Skin of body (tissue), 3 donors: ENCODE measurements at places on chromosomes 3 and 15. TPM values are rescaled to one million over a fixed set of nuclear protein-coding genes. Genes with fewer than 3 reads are reported as not detected.

Gene MME
- 55.5 TPM for total RNA-seq

Gene KBTBD12
- total RNA-seq = 3.1 TPM

Gene FAM107A
- total RNA-seq = 0.59 TPM

Gene MOBP
- 0.10 TPM for total RNA-seq

Gene ACKR4
- 41.2 TPM for total RNA-seq

Gene OCA2
- 1.4 TPM for total RNA-seq

Gene CFAP20DC
- 1.3 TPM for total RNA-seq

Gene CP
- 1.1 TPM for total RNA-seq

Gene ARID3B
- 4.8 TPM for total RNA-seq

Gene VPS39
- total RNA-seq = 44.2 TPM

Gene SPINK8
- not detected for total RNA-seq

Gene C3orf62
- 2.7 TPM for total RNA-seq

GRCh38 chr3:125110876-125111480 is 55.2 kb upstream of the HEG1 start:
- DNase-seq = no peak

DNA sequence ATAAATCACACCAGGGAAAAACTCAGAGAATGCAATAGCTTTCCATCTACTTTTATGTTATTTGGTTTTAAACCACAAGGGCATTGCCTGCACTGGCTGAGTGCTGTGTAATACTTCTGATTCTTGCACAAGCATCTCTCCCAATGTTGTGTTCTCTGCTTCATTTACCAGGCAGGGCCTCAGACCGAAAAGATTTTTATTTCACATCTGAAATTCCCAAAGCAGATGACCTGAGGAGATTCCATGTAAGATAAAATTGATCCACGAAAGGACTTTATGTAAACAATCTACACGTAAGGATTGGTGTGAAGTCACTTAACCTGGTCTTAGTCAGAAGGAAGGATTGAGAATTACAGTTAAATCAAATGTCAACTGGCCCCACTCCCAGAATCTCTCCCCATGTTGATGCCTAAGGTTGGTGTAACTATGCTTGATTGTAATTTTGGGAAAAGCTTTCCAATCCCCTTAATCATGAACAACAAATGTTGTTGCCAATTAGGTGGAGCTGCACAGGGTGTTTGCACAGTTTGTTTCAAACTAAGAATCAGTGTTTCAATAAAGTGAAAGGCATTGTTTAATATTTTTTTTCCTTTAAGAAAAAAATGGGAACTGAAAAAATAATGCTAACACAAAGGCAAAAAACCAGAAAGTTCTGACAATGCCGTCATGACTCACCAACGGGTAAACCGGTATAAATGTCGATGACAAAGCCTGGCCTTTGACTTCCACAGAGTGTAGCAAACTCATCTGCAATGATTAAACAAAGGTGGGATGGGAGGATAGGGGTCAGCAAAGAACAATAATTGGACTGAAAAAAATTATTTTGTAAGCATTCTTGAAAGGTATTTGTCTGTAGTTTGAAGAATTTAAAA is 128.6 kb downstream of the DUT start:
- no peak for DNase-seq

GRCh38 chr3:78822726-78823125 is 945.1 kb downstream of the ROBO1 start:
- peak; percentile 86 for DNase-seq

DNA sequence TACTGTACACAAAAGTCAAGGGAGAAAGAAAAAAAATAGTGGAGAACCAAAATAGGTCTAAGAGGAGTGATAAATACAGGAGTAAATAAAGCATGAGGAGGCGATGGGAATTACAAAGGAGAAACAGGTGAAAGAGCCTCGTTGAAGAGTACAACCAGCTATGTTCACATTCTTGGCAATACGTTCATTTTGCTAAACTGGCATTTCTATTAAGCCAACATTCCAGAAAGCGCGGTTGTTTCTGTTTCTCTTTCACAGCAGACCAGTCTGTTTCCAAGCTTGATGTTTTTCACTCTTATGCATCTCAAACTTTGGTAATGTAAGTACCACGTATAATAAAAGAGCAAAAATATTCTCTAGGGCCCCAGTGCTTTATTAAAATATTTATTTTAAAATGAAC is 74.5 kb downstream of the NSUN3 start:
- no peak for DNase-seq

DNA sequence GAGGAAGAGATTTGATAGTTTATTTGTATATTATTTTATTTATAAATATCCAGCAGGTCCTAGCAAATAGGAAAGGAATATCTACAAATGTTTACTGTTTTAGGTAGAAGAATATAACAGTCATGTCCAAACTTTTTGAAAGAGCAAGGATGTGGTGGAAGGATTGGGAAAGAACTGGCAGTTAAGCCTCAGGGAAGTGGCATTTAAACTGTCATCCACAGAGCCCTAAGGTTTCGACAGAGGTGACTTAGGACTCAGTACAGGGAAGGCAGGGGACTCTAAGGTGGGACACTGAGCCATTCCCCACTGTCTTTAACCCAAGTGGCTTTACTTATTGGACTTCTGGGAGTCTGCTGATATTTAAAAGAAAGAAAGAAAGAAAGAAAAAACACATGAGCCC is 11.8 kb upstream of the TMEM87A start:
- DNase-seq = no peak

- DNase-seq = no peak
Observed at GRCh38 chr3:76021376-76021775, 236.0 kb upstream of the ZNF717 start.

GRCh38 chr3:111218615-111219014 is 147.0 kb downstream of the NECTIN3 start:
- no peak for DNase-seq

DNA sequence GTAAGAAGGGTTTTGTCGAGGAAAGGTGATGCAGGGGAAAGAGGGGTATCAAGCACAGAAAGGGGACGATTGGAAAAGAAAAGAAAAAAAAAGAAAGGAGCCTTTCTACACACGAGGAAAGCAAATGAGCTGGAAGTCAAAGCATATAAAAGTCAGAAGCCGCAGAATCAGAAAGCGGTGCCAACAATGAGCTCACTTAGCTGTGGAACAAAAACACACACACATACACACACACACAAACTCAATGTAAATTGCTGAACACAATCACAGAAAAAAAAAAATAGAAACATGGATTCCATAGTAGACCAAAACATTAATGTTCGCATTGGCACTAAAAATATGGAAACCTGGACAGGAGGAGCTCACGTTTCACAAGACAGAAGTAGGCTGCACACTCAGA is 63.4 kb upstream of the FEZF2 start:
- DNase-seq = peak; percentile 71

DNA sequence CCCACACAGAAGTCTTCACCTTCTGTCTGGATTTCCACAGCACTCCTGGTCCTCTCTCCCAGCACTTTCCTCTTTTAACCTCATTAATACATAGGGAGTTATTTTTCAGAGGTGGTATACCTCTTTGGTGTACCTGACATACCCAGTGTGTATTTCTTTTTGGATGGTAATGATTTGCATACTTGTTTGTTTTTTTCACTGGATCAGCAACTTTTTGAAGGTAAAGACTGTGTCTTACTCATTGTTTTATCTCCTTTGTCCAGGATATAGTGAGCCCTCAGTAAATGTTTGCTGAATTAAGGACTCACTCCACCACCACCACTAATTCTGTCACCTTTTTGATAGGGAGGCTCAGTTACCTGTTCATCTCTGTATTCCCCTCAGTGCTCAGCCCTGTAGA is 52.1 kb downstream of the SACM1L start:
- no peak for DNase-seq

GRCh38 chr15:63481105-63481810 is 23.1 kb upstream of the USP3 start:
- DNase-seq = no peak

DNA sequence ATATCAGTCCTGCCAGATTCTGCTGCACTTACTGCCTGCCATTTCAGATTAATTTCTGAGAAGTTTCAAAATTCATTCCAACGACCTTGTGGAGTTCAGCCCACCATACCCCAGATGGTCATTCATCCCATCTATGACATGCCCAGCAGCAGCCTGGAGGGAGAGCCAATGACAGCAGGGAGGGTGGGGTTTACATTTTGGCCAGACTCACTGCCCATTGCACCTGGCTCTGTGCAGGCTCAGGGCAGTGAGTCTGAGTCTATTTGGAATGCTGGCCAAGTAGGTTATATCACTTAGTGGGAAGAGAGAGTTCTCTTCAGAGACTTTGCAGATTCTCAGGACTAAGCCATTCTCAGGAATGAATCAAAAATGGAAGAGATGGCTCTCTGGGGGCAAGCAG is 21.5 kb downstream of the SRPRB start:
- DNase-seq = no peak

- no peak for DNase-seq
Observed at GRCh38 chr3:10522646-10523303, 17.4 kb upstream of the ATP2B2 start.

DNA sequence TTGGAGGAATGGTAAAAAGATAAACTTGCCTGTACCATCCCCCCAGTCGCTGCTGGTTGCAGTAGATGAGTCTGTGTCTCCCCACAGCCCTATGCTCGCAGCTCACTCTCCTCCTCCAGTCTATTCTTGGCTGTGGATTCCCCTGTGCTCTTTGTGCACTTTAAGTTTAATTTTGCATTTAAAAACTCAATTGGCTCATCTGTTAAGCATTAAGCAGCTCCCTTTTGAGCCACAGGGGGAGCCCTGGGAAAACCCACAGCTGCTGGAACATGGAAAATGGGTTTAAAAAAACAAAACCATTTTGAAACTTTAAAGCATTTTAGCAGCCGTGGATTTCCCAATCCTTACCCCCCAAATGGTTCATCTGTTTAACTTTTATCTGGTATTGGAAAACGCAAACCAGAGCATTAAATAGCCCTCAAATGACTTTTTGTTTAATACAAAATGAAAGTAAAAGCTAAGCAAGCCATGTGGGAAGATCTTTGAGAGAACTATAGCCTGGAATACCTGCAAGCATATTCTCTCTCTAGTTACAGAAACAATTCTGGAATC is 536.9 kb downstream of the ZIC1 start:
- DNase-seq = peak; percentile 77

- DNase-seq = no peak
Observed at GRCh38 chr3:186959029-186959624, 28.8 kb downstream of the ST6GAL1 start.

- DNase-seq = peak; percentile 79
Observed at GRCh38 chr3:49839193-49839809, 17.1 kb downstream of the TRAIP start.

DNA sequence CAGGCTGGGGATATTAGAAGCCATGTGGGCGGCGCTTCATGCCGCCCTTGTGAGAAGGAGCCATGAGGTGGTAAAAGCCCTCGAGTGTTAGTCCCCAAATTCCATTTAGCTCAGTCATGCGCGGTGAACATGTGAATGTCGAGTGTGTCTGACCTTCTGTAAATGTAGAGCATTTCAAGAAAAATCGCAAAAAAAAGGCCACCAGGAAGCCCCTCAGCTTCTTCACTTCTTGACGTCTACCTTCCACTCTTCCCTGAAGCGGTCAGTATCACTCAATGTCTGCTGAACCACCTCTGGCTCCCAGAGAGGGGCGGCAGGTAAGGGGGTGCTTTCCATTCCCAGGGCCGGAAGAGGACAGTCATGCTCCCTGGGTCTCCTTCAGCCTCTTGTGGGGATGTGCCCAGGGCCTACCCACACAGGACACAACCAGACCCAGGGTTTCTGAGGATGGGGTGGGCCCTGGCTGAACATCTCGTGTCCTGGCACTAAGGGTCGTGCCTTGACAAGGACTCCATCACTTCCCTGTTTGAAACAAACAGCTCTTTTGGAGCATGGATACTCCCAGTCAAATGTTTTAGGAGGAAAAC is 274.9 kb downstream of the FAM43A start:
- DNase-seq = no peak

DNA sequence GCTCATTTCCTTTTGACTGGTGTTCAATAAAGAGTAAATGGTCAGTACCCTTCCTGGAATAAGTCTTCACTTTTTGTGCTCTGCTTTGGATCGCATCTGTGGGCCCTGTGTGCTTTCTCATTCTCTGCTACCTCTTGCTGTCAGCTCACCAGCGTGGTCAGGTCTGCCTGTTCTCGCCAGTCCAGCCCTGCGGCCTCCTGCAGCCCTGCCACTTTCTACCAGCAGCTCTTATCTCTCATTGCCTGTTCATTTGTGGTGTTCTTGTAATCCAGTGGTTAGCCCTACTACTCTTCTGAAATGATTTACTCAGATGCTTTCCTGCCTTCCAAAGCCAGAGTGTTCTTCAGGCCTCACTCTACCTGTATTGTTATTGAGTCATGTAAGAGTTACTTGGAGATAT is 54.8 kb downstream of the CHCHD6 start:
- no peak for DNase-seq

DNA sequence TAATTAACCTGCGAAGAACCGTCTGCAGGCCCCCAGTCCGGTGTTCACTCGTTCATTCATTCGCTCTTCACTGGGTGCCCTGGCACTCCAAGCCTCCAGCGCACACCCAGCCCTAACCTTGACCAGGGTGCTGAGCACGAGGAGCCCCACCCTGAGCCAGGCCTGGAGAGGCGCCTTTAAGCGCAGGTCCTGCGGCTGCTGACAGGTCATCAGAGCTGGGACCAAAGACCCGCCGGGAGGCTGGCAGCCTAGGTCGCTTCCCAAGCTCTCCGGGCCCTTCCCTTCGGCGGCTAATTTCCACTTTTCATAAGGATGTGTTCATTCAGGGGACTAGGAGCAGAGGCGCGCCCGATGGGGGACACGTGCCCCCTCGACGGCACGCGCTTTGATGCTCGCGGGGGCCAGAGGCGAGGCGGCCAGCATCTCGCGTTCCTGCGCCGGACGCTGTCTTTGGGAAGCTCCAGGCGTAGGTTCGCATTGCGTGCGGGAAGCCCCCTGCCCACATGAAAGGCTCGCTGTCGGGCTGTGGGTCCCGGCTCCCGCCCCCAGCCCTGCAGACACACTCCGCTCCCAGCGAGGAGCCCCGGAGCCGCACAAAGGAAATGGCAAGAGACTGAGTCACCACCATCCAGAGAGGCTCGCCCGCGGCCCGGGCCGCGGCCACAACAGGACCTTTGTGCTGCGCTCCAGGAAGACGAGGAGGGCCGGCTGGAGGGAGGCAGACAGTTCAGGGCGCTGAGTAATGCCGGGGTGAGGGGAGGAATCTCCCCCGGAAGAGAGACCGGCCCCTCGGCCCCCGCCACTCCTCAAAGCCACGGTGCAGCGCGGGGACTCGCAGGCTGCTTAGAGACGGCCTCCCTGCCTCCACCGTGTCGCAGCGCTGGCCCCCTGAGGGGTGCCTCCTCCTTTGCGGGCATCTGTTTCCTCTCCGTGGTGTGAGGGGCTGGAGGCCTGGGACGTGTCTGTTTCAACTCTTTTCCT is 266.4 kb upstream of the HES1 start:
- peak; percentile 24 for DNase-seq

DNA sequence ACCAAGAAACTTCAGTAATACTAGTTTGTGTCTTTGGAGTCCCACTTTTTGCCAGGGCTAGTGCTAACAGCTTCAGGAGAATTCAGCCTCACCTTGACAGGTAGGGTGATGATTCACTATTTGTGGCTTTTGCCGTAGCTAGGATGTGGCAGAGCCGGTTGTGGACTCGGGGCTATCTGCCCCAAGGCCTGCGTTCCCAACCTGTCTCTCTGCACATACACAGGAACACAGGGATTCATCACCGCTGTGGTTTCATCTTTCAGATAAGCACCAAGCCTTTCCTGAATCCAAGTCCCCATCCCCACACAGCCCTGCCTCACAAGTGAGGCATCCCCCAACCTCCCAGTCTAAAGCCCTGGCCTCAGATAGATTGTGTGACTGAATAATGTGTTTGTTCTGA is 45.2 kb upstream of the POLG start:
- DNase-seq = no peak

GRCh38 chr3:12662593-12663400 is 1.1 kb downstream of the RAF1 start:
- DNase-seq = peak; percentile 29
